Esophagus squamous epithelium (tissue), 5 donors: ENCODE measurements at places on chromosomes 12 and 14. TPM values are rescaled to one million over a fixed set of nuclear protein-coding genes. Genes with fewer than 3 reads are reported as not detected.

RND1 gene
- 0.57 TPM for total RNA-seq

PKP2 gene
- 21.7 TPM for total RNA-seq

NYNRIN gene
- total RNA-seq: 10.7 TPM

DNA sequence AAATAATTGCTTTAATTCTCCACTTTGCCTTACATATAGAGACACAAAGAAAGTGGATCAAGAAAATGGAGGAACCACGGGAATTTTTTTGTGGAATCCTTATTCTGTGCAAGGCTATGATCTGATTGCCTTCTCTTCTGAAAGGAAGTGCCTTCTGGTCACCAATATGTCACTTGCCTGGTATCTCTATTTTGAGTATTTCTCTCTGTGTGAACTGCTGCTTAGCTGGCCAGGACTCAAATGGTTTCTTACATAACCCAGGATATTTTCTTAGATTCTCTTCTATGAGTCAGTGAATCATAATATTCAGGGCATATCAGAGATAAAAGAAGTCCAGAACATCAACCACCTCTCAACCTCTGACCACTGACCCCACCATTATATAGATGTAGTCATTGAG is 156.1 kb downstream of the DIO2 start:
- H3K27me3 ChIP-seq: no peaks in the 10 kb centered on the region
- no peak overlapping the region for H3K4me3 ChIP-seq
- no peaks in the 10 kb centered on the region for H3K4me1 ChIP-seq
- DNase-seq: no peak

- H3K36me3 ChIP-seq: no peaks in the 10 kb centered on the region
- no peaks in the 10 kb centered on the region for H3K27me3 ChIP-seq
- peak overlapping the region; percentile 88 for H3K27ac ChIP-seq
- no peak overlapping the region for H3K4me3 ChIP-seq
- H3K4me1 ChIP-seq: peaks cover 54% of the 10 kb centered on the region
- DNase-seq: no peak
Measured at GRCh38 chr12:75979181-75979580, 52.4 kb downstream of the PHLDA1 start.
